AG08395 (cell line): ENCODE measurements at places on chromosomes 4 and X.
A peak's percentile ranks its signal among the peaks of the same experiment; 100 is the strongest.

DNA sequence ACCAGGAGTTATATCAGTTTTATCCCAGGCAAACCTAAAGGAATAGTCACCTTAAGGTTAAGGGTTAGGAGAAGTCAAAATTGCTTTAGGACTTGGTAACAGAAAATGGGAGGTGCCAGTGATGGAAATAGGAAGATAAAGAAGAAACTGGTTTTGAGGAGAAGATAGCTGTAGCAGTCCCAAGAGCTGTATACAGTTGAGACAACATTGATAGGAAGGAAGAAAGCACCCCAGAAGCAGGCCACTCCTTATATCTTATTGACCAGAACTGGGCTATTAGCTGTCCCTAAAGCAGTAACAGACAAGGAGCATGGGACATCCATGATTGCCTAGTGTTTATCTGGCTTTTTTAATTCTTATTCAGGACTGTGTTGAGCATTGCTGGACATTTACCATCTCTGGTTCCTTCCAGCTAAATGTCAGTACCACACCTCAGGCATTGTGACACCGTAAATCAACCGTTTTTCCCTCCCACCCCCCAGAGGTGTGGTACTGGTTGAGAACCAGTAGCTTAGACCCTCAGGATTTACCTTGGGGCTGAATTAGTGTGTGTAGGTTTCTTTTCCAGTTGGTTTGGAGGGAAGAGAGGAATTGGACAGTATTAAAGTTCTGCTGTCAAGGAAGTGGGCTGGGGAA lies 2.0 kb upstream of the PGRMC2 start:
- DNase-seq, result no peak

DNA sequence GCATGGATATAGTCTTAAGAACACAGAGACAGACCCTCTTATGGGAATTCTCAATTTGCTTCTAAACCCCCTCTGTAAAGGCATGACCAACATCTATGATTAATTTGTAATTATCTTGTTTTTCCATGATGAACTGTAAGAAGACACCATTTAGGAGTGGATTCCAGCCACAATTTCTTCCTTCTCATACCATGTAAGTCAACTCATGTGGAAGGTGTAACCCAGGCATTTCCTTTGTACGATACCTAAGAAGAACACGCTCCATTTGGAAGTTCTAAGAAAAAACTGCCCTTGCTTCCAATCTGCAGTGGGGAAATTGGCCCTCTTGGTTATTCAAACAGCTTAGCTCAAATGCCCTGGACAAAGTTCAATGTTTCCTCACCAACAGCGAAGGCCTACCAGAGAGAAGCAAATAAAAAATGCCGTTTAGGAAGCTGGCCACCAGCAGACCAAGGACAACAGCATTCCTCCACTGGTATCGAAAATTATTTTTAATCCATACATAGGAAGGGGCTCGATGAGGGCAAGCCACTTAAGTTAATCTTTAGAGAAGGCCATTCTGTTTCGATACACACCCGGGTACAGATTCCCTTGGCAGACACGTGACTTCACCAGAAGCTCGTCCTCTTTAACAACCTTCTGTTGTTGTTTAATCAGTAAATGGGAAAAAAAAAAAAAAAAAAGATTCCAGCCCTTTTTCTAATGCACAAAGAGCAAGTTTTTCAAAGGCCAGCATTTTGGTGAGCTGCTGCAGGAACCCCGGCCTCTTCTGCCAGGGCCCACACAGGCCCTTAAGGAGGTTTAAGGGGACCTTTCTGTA lies 2.6 kb downstream of the DHRSX start:
- peak; percentile 54 for DNase-seq

DNA sequence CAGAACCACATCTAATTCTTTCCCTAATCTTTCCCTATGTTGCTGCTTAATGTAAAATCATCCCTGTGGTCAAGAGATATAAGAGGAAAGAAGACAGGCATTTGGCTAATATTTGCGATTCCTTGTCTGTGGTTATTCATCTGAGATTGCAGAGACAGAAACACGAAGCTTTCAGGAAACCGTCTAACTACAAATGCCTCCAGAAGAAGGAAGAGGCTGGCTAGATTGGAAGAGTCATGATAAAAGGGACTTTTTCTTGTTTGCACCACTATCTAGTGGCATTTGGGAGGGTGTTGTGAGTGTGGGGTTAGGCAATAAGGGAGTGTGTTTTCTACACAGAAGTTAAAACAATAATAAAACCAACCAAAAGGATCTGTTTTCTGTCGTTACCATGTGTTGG lies 43.9 kb downstream of the TMEM154 start:
- DNase-seq, result no peak

DNA sequence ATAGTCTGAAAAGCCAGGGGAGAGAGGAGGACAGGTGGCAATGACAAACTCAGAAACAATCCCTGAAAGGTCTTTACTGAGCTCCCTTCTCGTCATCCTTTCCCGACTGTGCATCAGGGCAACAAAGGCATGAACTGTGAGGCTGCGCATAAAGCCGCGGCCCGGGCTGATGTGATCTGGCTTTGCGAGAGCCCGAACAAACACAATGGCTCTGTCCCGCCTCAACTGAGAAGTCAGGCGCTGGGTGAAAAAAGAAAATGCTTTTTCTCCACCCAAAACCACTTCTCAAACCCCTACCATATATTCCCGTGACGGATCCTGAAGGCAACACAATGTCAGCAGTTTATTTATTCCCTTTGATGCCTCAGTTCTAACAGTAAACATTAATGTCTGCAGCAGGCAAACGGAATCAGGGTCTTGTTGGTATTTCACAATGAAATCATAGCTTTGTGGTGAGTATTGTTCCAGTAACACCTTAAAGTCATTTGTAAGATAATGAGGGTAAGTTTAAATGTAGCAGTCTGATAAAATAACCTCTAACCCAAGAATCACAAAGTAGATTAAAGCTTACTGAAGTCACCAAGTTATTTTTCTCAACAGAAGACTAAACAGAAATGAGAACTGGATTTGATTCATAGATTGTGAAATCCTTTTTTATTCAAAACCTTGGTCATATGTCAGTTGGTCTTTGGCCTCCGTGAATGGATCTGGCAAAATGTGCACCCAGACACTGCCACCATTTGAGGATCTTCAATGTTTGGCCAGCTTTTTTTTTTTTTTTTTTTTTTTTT lies 67.4 kb downstream of the APBB2 start:
- peak; percentile 60 for DNase-seq

- no peak for DNase-seq
These were observed 95.4 kb upstream of the MYOZ2 start for GRCh38 chr4:119040261-119040660.

DNA sequence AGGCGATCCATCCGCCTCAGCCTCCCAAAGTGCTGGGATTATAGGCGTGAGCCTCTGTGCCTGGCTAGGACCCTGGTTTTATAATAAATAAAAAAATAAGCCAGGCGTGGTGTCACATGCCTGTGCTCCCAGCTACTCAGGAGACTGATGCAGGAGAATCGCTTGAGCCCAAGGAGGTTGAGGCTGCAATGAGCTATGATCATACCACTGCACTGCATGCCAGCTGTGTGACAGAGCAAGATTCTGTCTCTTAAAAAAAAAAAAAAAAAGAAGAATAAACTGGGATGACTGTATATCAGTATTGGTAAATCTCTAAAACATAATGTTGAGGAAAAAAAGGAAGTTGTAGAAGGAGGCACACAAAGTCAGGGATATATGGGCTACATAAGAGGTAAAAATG lies 45.7 kb upstream of the SLC34A2 start:
- no peak for DNase-seq

DNA sequence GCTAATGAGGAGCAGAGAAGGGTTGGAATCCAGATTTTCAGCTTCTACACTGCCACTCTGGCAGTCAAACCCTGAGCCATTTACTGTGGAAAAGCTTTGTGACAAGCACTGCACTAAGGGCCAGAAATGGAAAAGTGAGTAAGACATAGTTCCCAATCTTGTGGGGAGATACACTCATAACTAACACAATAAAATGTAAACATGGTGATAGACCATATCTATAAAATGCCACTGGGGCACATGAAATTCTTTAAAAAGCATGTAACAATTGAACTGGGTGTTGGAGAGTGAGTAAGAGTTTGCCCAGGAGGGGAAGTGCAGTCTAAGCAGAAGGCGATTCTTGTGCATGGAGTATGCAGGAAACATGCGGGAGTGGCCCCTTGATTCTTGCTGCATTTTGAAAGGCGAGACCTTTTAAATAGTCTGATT lies 32.0 kb upstream of the ANXA5 start:
- peak; percentile 67 for DNase-seq

- DNase-seq, result no peak
These were observed 84.5 kb upstream of the NKX1-1 start for GRCh38 chr4:1490654-1491327.

- no peak for DNase-seq
These were observed 22.6 kb upstream of the DUSP9 start for GRCh38 chrX:153624196-153625091.

GRCh38 chr4:183261953-183262775 lies 57.9 kb downstream of the CLDN22 start:
- DNase-seq, result peak; percentile 78

DNA sequence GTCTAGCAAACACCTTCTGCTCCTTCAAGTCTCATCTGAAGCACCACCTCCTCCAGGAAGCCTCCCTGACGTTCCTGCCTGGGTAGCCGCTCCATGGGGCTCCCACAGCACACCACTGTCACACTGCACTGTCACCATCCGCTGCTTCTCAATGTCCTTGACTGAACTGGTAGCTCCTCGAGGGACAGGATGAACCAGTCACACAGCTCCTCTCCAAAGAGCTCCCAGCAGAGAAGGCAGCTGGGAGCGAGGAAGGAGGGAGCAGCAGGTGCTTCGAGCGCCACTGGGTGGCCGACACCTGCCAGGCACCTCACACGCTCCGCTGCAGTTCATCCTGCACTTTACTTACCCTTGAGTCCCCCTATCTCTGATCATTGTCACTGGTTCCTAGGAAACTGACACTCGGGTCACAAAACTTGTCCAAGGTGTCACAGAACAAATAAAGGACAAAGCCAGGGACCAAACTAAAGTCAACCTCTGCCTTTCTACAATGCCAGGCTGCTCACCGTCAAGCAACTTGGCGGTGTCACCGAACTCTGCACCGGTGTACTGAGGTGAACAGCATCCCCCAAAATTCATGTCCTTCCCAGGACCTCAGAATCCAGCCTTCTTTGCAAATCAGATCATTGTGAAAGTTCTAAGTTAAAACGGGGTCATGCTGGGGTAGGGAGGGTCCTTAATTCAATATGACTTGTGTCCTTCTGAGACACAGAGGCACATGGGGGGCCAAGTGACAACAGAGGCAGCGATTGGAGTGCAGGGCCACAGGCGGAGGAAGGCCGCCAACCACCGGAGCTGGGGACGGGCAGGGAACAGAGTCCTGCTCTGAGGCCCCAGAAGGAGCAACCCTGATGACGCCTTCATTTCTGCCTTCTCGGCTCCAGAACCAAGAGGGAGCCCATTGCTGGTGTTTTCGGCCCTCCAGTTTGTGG lies 5.5 kb upstream of the S100P start:
- DNase-seq, result no peak

DNA sequence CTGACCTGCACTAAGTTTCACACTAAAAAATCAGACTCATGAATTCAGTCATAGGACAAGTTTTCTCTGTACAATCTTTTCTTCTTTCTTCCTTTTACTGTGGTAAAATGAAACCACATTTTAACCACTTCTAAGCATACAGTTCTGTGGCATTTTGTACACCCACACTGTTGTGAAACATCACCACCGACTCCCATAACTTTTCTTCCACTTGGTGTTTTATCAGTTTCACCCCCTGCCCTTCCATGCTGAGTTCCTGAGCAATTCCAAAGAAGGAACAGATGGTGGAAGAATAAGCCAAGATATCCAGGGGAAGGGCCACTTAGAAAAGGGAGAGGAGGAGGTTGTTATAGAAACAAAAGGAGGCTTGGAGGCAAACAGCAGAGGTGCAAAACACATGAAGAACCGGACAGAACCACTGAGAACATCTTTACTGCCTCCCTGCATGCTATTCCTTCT lies 22.6 kb downstream of the SLC25A4 start:
- DNase-seq, result peak; percentile 18

- peak; percentile 11 for DNase-seq
These were observed 195.6 kb upstream of the TACR3 start for GRCh38 chr4:103915224-103915869.

DNA sequence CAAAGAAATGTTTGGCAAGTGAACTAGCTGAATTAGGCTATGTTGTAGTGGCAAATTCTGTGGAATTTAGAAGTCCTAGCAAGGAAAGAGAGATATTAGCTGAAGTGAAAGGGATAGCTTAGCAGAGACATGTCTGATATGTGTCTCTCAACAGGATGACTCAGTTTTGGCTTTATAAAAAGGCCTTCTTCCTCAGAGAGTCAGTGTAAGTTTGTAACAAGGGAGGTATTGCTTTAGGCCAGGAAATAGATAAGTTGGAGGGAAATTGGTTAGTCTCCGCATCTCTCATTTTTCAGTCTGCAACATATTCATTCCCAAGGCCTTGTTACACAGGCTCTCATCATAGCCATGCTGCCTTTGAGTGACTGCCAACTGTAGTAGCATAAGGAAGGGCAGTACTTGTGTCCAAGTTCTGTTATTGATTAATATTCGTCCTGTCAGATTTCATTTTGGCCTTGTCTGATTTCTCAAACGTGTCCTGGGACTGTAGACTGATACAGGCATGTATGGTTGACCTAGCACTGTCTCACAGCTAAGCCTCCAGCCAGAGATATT lies 4.0 kb downstream of the TMEM164 start:
- DNase-seq, result no peak

GRCh38 chr4:124970011-124970410 lies 257.5 kb upstream of the ANKRD50 start:
- peak; percentile 5 for DNase-seq

DNA sequence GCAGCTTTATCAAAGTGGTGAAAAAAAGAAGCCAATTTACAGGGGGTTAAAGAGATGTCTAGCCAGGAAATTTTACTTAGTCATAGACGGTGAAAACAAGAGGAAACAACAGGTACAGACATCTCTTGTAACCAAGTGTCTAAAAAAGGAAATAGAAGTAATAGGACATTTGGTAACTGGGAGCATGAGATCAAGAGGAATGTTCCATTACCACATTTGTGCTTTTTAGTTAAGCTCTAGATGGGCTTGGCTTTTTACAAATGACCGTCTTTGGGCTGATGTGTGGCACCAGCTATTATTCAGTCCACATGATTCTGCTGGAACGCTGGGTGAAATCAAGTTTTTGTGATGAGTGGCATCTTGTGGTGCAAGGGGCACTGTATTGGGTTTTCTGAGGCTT lies 179.5 kb downstream of the SMIM20 start:
- no peak for DNase-seq

DNA sequence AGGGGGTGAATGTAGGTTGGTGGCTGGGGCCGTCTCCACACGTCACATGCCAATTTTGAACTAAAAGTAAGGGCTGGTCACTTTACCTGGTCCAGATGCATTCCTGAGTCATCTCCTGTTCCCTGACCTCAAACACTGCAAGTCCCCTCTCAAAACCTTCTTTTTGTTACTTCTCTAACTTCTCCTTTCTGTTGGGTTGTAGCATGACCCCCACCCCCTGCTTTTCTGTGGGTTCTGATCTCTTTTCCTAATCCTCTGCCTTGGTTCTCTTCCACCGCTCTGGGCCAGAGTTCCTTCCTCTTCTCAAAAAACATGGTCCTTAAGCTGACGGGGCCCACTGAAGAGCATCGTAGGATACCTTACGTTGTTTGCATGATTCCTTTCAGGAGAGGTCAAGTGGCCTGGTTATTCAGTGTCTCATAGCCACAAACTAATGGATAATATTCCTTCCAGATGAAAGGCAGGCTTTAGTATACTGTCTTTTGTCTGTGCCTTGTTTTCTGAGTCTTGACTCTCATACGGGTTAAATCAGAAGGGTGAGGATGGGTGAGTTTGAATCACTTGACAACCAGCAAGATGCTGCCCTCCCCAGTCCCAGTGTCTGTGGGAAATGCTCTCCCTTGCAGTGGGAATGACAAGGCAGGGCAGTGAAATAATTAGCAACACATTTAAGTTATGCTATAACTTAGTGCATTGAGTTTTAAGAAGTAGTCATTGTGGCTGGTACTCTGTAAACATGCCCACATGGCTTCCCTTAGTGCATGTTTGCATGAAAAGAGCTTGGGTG lies 15.1 kb downstream of the SMS start:
- no peak for DNase-seq
